ENCODE measurements at places on chromosomes 4 and X.

GRCh38 chrX:130224810-130225209 lies 43.9 kb downstream of the ZNF280C start:
- no peak for DNase-seq

GRCh38 chr4:184441461-184442313 lies 32.7 kb downstream of the IRF2 start:
- no peak for DNase-seq

GRCh38 chrX:119942831-119943184 lies 743 bp downstream of the NKAP start:
- DNase-seq: no peak

DNA sequence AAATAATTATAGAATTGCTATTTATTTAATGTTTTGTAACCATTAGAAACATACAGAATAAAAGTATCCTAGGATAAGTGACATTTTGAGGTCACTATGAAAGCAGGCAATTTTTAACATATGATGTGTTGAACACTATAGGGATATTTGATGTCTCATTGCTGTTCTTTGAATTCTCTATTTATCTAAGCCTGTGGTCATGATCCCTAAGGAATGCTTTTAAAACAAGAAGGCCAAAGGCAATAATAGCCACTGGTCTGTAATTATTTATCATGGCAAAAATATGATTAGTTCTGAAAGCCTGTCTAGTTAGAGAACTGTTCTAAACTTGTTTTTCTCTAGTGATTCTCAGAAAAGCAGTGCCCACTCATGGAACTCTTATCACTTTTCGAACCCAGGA lies 186.6 kb downstream of the RPA4 start:
- DNase-seq: no peak
